ENCODE measurements at places on chromosomes 2 and 18.

DNA sequence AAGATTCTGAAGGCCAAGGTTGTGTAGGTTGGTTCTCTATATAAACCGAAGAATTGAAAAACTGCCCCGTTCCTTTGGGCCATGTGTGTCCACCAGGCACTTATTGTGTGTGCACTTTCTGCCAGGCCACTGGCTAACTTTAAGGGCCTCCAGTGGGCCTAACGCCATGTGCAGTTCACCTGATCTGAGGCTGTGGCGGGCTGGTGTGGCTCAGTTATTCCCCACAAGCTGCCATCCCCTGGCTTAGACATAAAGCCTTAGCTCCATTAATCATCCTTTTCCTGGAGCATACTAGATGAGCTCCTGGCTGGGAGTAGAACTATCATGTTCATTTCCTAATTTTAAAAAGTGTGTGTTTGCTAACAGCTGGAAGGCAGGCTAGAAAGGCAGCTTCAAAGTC, 304.1 kb upstream of the TNP1 start:
- no peak for DNase-seq

DNA sequence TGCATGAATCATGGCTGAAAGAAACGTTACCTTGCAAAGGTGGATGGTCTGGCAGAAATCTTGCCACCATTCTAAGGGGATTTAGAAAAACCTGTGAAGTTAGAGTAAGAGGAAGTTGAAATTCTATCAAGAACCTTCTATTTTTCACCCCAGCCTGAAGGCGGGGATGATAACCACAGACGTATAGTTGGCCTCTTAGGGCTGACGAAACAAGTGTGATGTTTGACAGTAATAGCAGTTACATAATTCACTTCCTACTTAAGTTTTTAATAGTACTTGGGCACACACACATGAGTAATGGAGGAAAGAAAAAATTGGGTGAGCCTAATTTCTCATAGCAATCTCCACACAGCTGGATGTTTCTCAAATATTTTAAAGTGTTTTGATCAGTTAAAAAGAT, 336.6 kb upstream of the SALL3 start:
- DNase-seq = no peak

GRCh38 chr2:215390550-215390913, 45.3 kb downstream of the FN1 start:
- no peak for DNase-seq

GRCh38 chr2:157898591-157898996, 22.5 kb upstream of the ACVR1 start:
- peak; percentile 32 for DNase-seq

- no peak for DNase-seq
Observed at GRCh38 chr18:62200121-62200914, 13.3 kb downstream of the RELCH start.

DNA sequence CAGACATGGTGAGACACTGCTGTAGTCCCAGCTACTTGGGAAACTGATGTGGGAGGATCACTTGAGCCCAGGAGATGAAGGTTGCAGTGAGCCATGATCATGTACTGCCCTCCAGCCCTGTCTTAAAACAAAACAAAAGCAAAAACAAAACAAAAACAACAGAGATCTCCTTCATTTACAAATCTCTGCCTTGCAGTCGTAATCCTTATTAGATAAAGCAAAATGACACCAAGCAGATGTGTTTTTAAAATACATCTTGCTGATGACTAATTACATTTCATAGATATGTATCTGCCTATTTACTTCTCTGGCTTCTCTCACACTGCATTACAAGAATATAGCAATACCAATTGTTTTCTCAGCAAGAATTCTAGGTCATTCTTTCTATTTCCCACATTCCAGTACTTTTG, 22.8 kb downstream of the NFE2L2 start:
- DNase-seq = no peak

DNA sequence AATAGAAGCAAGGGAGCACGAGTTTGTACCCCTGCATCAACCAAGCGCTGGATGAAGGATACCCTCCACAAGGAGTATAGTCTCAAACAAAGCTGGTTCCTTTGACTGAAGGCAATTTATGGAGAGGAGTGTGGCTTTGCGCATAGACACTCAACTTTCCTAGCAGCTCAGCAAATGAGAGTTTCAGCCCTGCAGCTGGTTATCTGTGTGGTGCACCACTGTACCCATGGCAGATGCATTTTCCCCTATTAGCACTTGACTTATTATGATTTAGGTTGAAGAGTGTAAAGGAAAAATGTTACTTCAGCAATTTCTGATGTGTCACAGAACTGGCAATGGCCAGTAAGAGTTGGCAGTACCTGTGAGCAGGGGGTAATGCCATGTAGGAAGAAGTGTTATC, 440.1 kb upstream of the LINC00305 start:
- no peak for DNase-seq

DNA sequence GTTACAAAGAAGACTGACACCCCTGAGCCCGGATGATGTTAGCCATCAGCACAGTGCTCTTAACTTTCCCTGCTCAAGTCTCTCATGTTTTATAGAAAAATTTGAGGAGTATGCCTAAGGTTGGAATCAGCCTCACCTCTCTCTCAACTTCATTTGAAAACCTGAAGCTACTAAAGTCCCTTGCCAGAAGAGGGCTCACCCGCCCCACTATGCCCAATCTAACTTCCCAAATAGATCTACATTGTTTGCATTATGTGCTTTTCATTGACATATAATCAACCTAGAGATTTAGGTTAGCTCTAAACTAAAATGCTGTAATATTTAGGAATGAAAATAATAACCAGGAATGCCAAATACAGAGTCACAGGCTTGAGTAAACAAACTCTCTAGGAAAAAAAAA, 305.4 kb downstream of the NCKAP5 start:
- DNase-seq = no peak

DNA sequence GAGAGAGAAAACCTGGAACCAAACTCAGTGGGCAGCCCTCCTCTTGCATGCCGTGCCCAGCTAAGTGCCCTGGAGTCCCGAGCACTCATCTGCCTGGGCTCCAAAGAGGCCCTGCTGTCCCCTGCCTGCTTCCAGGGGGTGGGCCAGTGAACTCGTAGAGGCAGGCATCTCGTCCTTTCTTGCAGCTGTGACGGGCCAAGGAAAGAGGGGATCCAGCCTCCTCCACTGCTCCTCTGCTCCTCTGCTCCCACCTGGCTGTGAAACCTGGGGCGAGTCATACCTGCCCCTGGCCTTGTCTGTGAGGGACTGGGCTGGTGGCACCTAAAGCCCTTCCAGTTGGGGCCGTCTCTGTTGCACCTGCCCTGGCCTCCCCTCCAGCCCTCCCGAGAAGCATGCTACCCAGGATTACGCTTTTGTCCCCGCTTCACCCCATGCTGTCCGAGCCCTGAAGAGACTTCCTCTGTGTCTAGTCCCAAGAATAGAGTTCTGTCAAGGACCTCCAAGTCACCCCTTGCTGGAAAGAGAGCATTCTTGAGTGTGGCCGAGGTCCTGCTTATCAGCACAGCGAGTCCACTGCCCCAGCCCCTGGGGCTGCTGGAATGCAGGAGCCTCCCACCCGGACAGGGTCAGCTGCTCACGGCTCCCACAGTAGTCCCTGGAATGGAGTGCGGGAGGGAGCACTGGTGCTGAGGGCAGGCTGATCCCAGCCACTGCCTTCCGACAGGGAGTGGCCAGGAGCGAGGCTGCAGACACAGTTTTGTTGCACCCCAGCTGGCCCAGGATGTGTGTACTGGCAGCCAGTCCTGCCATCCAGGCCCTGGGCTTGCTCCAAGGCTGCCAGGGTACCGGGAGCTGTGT, 14.3 kb downstream of the KCNK3 start:
- DNase-seq = no peak

GRCh38 chr2:158634627-158635026, 160.5 kb upstream of the DAPL1 start:
- DNase-seq = no peak

GRCh38 chr2:118279005-118279404, 190.7 kb downstream of the INSIG2 start:
- no peak for DNase-seq

DNA sequence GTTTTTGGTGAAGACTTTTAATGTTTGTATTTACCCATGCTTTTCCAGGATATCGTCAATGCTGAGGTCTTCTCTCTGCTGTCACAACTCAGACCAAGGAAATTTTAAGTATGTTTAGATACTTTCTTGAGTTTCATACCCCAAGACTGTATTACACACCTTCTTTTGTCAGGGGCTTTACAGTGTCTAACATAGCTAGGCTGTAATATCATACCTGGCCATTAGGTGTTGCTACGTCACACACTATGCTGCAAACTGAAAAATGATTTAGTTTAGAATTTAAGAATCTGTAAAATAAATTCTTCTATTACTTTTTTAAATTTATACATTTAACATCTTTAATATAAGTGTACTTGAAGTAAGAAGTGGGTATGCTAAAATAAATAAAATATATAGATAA, 358.4 kb upstream of the NRP2 start:
- no peak for DNase-seq

- no peak for DNase-seq
Observed at GRCh38 chr18:75923169-75923568, 495.7 kb upstream of the SMIM21 start.

DNA sequence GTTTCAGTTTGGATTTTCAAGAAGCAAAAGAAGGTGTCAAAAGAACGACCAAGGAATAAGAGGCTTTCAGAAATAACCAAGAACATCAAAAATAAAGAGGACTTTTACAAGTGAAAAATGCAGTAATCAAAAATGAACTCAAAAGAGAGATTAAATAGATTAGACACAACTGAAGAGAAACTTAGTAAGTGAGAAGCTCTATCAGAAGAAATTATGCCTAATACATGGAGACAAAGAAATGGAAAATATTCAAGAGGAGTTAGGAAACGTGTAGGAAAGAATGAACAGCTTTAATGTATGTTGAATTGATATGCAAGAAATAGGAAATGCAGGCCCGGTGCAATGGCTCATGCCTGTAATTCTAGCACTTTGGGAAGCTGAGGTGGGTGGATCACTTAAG, 145.8 kb downstream of the ACOXL start:
- DNase-seq = no peak

- no peak for DNase-seq
Observed at GRCh38 chr2:177880285-177880684, 192.3 kb downstream of the PDE11A start.

- no peak for DNase-seq
Observed at GRCh38 chr2:101113441-101114267, 37.5 kb downstream of the TBC1D8 start.

DNA sequence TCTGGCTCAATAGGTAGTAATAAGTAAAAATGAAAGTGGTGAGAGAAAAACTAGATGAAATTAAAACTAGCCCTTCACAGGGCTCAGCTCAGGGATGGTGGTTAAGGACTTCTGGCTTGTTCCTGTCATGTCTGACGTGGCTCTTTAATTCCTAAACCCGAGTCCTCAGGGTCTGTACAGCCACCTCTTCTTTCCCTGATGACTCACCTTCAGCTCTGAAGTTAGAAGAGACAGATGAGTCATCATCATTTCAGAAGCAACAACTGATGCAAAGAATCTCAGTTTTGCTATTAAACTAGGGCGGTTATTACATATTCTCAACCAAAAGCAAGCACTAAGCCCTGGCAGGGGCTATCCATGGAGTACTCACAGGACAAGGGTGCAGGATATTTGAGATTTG, 24.0 kb upstream of the ITGB6 start:
- peak; percentile 8 for DNase-seq

DNA sequence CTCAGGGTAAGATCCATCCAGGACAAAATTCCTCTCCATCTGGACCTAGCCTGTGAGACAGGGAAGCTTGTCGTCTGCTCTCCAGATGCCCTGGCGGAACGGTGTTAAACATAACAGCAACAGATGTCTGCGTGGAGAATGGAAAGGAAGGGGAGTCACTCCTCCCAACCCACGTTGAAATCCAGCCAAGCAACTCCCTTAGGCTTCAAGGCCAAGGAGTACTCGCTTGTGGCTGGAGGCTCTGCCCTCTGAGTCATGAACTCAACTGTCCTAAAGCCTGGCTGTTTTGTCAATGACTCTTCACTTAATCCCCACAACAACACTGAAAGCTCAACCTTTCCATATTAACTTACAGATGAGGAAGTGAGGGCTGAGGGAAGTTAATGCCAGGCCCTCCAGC, 42.2 kb downstream of the TPO start:
- no peak for DNase-seq

GRCh38 chr2:37326866-37327634, 2.4 kb upstream of the PRKD3 start:
- DNase-seq = no peak

DNA sequence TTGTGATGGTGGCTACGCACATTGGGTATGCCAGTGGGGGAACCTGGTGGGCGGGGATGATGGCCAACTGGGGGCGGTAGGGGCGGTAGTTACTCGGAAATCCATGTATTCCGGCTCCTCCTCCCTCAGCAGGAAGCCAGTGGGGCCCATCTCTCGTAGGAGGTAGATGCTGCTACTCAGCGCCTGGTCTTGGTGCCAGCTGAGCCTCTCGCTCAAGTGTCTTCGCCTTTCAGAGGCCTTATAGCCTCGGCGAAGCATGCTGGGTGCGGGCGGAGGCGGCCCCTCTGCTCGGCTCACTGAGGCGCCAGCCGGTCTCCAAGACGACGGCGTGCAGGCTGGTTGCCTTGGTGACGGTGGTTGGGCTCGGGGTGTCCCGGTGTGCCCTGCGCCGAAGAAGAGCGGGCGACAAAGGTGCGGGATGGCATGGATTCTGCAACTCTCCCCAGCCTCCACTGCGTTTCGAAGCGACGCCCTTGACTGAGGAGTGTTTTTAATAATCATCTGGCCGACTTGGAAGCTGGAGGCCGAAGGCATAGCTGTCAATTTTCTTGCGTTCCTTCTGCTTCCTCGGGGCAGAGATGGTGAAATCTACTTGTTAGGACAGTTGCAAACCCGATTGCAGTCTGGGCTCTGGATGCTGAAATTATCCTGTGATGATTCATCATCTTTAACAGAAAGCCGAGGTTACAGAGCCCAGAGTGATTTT, at the start of gene ZSWIM2:
ZSWIM2 (minus strand) TSS at position 298 of the 706 bp plus-strand sequence; CDS start at position 258, 40 bp downstream.
- no peak for DNase-seq

GRCh38 chr2:36528274-36528673, 69.7 kb downstream of the FEZ2 start:
- no peak for DNase-seq

GRCh38 chr2:237326266-237327171, 87.4 kb downstream of the COL6A3 start:
- DNase-seq = no peak

- no peak for DNase-seq
Observed at GRCh38 chr2:76445880-76446279, 735.2 kb upstream of the GCFC2 start.

DNA sequence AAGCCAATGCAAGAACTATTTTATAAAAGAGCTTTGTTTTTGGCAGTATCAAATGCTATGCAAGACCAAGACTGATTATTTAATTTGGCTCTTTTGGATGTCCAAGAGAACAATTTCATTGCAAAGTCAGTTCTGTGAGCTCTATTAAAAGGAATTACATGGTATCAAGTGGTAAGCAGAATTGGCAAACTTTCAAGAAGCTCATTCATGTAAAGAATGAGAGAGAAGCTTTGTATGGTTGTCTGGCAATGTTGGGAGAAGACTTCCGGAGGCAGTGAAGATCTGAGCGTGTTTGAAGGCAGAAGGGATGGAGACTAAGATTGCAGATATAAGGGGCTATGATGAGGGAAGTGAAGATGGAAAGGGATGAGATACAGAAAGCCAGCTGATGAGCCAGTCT, 49.6 kb downstream of the CPS1 start:
- no peak for DNase-seq

- no peak for DNase-seq
Observed at GRCh38 chr2:46780411-46780800, 135.2 kb downstream of the MCFD2 start.
